ENCODE measurements at places on chromosomes 7 and 10.

DNA sequence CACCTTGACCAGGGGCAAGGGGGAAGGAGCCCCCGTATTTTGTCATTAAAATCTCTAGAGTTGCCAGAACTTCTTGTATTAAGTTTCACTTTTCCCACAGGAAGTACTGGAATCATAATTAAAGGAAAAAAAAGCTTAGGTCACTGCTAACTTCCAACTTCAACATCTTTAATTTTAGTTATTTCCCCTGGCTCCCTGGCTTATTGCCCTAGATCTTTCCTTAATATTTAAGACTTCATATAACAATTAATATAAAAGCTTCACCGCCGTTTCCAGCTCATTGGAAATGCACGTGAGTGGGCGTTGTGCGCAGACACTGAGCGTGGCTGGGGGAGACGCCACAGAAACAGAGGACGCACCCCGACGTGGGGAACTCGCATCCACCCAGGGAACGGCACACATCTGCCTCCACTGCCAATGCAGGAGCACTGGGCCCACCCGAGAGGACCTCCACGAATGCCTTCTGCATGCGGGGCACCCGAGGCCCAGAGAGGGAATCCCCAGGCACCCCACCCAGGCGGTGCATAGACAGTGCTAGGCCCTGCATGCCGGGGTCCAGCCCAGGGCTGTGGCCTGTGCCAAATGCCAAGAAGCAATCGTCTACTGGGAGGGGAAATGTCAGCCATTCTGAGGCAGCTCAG is 72.2 kb downstream of the ADARB2 start:
- no peak for DNase-seq

DNA sequence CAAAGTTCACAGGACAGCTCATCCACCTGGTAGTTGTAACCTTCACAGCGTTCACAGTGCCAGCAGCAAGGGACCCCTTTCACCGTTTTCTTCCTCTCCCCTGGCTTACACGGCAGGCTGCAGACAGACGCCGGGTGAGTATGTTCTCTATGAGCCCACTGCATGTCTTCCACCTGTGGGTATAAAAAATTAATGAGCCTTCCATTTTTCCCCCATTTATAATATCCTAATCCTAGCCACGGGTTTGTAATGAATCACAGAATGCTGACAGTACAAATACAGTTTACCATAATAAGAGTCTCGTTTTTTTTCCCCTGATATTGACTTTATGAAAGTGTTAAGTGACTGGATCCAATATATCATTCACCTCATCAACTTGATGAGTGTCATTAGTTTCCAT is 719.0 kb downstream of the GRM8 start:
- DNase-seq: no peak

DNA sequence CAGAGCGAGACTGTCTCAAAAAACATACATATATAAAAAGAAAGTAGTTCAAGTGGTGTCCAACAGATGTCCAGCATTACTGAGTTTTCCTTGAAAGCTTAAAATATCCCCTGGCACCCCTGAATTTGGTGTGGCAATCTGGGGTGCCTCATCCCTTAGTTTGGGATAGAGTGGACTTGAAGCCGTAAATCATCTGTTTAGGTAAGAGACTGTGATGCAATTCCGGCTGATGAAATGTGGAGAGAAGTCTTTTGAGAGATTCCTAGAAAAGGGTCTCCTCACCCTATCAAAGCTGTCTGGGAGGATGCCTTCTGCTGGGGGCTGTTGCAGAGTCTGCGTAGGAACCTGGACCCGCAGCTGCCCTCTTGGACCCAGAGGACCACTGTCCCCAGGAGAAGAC is 408.0 kb downstream of the RPS24 start:
- DNase-seq: no peak

DNA sequence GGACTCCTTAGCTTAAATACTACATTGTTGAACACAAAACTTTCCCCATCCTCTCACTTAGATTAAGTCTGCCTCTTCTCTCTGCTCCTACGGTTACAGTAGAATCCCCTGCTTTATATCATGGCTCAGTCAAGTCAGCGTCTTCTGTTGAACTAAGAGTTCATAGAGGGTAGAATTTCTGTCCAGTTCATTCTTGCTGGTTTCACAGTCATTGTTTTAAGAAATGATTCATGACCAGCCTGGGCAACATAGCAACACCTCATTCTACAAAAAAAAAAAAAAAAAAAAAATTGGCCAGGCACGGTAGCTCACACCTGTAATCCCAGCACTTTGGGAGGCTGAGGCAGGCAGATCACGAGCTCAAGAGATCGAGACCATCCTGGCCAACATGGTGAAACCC is 3.7 kb upstream of the ZFYVE27 start:
- no peak for DNase-seq

DNA sequence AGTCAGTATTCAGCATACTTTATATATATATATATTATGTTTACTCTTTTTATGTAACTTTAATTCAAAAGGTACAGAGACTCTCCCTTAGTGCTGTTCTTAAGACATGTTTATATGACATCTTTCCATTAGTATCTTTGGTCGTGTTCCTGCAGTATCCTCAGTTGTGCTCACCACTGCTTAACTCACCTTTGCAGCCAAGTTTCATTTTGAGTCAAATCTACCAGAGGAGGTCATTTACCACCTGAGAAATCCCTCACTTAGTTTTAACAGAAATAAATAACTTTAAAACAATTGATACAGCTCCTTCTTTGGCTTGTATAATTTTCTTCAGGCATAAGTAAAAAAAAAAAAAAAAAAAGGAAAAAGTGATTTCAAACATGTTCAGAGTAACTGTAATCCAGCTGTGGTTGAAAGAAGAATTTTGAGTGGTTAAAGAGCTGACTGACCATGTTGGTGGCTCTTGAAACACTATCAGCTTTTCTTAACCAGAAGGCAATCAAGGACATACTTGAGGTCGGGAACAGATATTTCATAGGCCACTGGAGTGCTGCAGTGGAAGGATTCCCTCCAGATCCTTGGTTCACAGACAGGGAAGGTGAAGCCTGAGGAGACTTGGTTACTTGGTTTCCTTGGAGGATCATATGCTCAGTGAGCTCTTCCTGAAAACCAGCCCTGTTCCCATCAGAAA is 116.8 kb downstream of the AUTS2 start:
- DNase-seq: no peak

- no peak for DNase-seq
Observed at GRCh38 chr10:90723416-90724068, 134.3 kb downstream of the HTR7 start.

DNA sequence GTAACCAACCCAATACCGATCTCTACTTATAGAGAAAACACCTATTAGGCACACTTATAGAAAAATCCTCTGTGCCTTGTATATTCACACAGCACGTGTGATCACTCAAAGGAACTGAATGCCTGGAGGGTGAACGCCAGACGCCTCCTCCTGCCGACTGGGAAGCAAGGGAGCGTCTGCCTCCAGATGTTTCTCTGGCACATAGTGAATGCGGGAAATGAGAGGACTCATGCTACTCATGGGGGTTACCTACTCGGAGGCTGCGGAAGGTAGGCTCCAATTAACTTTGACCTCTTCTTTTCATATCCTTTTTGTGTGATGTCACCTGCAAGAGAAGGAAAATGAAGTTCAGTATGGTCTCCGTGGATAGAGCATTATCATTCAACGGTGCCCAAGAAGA is 203.3 kb downstream of the DIP2C start:
- DNase-seq: no peak

- no peak for DNase-seq
Observed at GRCh38 chr7:152523916-152524315, 88.1 kb upstream of the KMT2C start.

- DNase-seq: no peak
Observed at GRCh38 chr10:77390481-77390891, 247.1 kb downstream of the KCNMA1 start.

- no peak for DNase-seq
Observed at GRCh38 chr7:123718773-123719172, 30.0 kb downstream of the WASL start.

DNA sequence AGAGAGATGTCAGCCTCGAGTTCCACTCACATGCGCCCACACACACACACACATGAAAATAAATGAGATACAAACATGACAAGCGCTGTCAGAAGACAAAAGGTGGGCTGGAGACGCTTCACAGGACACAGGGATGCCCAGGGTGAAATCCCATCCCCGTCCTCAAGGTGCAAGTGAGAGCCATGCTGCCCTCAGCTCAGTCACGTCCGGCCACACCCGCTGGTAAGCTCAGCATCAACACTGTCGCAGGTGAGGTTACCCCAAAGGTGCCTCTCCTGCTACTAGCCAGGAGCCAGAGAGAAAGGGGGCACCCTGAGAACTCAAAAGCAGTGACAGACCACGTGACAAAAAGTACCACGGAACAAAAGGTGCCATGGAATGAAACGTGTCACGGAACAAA is 22.2 kb downstream of the PITRM1 start:
- no peak for DNase-seq

DNA sequence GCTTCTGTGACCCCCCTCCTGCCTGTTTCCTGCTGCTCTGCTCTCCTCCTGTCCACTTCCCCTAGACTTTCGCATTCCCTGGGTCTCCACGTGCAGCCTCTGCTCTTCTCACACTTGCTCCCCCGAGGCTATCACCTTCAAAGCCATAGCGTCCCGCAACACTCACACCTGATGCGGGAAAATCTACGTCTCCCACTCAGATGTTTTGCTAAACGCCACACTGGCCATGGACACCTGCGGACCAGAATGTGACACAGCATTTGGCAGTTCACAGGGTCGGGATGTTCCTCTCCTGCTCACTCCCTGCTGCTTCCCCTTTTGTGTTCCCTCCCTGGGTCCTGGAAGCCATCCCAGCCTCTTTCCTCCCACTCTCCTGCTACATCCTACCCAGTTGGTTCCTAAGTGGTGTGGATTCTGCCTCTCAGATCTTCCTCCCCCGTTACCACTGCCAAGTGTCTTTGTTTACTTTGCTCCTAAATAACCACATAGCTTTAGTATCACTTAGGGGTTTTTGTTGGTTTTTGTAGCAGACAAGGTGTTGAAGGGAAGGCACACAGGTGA is 33.7 kb upstream of the RBM33 start:
- DNase-seq: no peak

DNA sequence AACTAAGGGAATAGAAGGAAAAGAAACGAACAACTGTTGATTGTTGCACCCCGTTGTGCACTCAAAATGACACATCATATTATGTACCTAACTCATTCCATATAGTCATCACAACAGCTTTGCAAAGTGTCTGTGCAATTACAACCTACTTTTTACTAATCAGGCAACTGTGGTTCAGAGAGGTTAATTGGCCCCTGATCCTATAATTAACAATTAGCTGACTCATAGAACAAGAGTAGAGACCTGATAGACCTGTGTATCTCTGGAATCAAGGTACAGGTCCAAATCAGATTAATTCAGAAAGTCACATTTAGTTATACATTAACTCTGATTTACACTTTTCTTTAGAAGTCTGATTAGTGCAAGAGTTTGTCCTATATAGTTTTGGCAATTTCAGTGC is 122.5 kb upstream of the CDK13 start:
- no peak for DNase-seq

GRCh38 chr10:101071267-101071884 is 9.6 kb downstream of the KAZALD1 start:
- no peak for DNase-seq

DNA sequence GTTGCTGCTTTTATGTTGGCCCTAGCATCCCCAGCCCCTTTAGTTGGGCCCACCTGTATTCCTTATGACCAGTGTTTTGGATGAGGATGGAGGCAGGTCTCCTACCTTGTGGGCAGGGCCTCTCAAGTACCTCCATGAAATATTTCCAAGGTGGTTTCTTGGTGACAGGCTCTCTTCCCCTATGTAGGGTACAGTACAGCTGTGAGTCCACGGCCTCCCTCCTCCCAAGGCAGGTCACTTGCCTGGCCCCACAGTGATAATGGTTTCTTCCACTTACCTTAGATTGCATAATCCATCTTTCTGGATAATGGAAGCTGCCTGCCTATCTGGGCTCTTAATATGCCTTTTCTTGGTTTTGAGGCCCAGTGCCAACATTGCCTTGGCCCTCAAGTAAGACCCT is 110.4 kb downstream of the NT5C2 start:
- no peak for DNase-seq

GRCh38 chr10:21675157-21675796 is 141.2 kb downstream of the MLLT10 start:
- DNase-seq: no peak

- DNase-seq: no peak
Observed at GRCh38 chr7:43489257-43489656, 93.7 kb upstream of the STK17A start.

- DNase-seq: no peak
Observed at GRCh38 chr7:106768324-106768751, 96.7 kb upstream of the PIK3CG start.

- DNase-seq: peak; percentile 52
Observed at GRCh38 chr7:121107923-121108498, 119.5 kb downstream of the CPED1 start.

DNA sequence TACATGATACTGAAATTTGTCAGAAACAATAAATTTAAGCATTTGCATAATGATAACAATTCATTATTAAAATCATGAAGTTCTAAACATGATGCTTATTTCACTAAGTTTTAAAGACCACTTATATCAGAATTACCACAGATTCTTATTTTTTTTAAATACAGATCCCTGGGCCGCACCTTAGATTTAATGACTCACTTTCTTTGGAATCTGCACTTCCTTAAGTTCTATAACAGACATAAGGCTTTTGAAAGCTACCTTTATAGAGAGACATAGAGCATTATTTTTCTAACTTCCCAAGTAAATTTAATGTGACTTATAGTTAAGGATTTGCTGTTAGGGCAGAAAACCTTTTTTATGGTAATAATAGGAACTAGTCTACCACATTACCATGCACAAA is 214.9 kb downstream of the IPMK start:
- DNase-seq: no peak

Data from AG09309 (cell line).